ENCODE measurements at places on chromosomes 1 and 21.

DNA sequence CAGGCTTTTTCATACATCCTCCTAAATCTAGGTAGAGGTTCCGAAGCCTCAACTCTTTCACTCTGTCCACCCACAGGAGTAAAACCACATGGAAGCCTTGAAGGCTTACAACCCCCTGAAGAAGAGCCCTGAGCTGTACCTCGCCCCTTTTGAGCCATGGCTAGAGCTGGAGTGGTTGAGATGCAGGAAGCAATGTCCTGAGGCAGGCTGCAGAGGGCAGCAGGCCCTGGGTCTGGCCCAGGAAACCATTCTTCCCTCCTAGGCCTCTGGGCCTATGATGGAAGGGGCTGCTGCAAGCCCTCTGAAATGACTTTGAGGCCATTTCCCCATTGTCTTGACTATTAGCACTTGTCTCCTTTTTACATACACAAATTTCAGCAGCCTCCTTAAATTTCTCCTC is 1503.0 kb downstream of the KCNT2 start:
- no peak for DNase-seq

DNA sequence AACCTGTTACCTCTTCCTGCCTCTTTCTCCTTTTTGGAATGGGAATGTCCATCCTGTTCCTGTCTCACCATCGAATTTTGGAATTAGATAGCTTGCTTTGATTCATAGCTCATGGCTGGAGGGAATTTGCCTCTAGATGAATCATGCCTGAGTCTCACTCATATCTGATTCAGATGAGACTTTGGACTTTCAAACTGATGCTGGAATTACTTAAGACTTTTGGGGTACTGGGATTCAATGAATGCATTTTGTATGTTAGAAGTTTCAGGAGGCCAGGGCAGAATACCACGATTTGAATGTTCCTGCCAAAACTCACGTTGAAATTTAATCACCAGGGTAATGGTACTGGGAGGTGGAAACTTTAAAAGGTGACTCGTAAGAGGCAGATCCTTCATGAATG is 132.4 kb downstream of the DSCAM start:
- DNase-seq: no peak

- DNase-seq: no peak
Measured at GRCh38 chr1:170176772-170177171, 31.0 kb downstream of the NTMT2 start.

DNA sequence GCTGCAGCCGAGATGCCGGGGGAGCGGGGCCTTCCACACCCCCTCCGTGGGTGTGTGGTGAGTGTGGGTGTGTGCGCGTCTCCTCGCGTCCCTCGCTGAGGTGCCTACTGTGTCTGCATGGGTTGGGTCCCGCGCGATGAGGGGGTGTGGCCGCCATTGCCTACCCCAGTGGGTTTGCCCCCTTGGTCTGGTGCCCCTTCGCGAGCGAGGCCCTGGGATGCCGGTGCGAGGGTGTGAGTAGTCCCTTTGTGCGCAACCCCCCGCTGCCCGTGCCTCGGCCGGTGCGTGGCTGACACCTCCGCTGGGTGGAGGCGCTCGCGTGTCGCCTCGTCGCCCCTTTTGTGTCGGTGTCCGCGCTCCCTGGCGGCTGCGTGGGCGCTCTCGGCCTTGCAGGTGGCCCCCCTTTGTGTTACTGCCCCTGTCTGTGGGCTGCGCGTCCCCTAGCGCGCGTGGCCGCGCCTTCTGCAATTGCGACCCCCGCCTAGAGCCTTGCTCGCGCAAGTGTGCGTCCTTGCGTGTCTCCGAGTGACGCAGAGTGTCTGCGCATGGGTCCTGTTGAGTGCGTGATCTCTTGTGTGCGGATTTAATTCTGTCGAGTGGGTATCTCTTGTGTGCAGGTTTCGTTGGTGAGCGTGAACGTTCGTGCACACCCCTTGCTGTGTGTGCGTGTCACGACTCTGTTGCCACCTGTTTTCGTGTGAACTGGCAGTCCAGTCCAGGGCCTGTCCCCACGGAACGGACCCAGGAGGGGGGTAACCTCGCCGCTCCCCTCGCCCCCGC is 553 bp downstream of the TTC3 start:
- peak; percentile 74 for DNase-seq

- DNase-seq: no peak
Measured at GRCh38 chr1:25456502-25456901, 25.8 kb downstream of the MACO1 start.

DNA sequence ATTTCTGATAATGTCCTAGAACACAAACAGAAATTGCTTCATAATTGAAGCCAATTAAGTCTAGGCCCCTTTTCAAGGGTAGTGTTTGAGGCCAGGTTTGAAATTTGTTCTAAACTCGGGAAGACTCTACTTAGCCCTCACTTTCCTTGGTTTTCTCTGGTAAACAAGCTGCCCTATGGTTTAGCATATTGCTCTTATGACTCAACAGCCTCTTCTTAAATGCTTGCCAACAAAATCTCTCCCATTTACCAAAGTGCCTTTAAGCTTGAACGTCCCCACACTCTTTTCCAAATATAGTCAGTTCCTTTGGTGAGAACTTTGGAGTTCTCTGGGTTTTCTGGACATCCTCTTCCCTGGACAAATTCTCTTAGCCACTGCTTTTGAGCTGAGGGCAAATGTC is 5.8 kb upstream of the LCE6A start:
- DNase-seq: no peak

DNA sequence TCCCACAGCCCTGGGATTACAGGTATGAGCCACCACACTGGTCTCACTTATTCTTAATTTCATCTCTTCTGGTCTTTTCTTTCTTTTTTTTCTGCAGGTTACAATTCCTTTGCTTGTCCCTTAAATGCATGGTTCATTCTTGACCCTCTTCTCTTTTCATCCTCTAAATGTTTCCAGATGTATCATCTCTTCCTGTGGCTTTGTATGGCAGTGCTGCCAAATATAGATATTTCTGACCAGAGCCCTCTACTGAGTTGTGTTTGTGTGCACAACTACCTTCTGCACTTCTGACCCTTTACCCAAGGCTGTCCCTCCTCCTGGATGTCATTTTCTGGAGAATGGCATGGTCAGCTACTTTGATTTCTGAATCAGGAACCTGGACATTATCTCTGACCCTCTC is 32.5 kb downstream of the OLFML3 start:
- no peak for DNase-seq

DNA sequence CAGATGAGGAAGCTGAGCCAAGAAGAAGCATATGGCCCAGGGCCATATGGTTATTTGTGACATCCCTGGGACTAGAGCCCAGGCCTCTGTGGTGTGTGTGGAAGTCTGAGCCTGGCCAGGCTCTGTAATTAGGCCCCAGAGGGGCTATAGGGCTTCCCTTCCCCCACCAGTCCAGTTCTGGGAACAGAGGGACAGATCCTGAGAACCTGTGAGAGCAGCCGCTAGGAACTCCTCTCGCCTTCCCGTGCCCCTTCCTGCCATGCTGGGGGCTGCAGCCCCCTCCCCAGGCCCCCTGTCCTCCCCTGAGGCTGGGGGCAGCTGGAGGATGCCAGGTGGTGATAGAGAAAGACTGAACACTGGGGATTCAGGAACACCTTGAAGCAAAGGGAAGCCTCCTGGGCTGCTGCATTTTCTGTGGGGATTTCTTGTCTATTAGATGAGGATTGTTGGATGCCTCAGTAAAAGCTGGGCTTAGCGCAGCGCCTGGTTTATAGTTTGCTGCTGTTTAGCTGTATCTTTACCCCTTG is 33.3 kb downstream of the COQ8A start:
- peak; percentile 94 for DNase-seq

DNA sequence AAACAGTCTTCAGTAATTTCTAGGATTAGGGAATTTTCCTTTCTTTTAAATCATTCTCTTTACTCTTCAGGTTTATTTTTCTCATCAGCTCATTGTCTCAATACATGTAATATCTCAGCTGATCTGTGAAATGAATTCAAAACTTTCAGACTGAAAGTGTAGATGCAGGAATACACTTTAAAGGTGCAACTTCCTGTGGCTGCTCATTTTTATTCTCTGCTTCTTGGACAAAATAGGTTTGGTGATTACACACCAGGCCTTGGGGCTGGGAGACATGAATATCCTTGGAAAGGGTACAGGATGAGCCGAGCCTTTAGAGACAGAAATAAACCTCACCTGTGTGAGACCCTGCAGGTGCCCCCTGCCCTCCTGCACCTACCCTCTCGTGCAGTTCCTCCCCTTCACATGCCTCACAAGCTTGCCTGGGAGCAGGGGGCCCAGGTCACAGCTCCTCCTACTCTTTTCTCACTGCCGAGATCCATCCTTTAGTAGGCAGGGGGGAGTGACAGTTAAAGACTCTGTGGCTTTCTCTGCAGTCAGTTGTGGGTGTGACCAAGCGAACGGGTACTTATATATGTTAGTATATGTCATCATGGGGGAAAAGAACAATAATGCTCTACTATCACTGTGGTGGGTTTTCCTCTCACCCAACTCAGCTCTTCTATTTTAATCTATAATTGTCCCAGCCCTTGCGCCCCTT is 23.6 kb downstream of the XCL2 start:
- DNase-seq: no peak

DNA sequence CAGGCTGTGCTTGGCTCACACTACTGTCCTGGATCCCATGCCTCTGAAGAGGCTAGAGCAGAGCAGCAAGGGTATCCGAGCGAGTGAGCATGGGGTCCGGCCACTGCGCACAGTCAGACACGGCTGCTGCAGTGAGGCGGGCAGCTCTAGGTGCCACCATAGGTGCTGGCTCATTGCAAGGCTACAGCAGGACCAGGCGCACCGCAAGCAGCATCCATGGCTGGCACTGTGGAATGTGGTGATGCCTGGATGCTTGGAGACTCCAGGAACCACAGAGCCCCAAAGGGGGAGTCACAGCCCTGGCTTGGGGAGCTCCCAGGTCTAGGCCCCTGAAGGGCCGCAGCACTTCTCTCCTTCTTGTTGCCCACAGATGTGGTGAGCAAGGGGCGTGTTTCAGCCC is 47.2 kb downstream of the ATP6V1G3 start:
- DNase-seq: no peak

DNA sequence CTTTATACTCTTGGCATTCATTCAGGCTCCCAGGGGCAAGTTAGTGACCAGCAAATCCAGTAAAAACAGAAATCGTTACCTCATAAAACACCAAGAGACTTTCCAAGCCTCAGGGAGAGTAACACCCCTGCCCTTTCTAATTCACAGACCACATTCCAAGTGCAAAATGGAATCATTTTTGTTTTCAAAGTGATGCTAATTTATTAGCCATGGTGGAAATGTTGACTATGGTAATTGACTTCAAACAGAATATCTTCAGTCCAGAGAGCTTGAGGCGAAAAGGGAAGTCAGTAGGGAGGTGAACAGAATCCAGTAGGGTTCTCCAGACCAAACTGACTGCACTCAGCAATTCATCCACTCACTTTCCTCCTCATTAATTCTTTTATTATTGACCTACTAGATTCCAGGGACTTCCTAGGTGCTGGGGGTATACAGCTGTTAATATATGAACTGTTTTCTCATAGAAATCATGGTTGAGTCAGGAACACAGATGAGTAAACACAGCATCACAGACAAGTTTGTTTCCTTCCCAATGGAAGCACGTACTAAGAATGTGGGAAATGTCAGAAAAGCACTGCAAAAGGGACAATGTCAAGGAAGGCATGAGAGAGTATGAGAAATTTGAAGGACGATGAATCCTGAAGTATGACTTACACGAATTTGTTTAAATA is 388.5 kb upstream of the C1orf87 start:
- no peak for DNase-seq

GRCh38 chr1:236895665-236896387 is 100.7 kb downstream of the MTR start:
- DNase-seq: no peak

- no peak for DNase-seq
Measured at GRCh38 chr1:236201786-236202185, 59.4 kb downstream of the GPR137B start.

GRCh38 chr1:171814692-171815091 is 26.6 kb upstream of the DNM3 start:
- no peak for DNase-seq

DNA sequence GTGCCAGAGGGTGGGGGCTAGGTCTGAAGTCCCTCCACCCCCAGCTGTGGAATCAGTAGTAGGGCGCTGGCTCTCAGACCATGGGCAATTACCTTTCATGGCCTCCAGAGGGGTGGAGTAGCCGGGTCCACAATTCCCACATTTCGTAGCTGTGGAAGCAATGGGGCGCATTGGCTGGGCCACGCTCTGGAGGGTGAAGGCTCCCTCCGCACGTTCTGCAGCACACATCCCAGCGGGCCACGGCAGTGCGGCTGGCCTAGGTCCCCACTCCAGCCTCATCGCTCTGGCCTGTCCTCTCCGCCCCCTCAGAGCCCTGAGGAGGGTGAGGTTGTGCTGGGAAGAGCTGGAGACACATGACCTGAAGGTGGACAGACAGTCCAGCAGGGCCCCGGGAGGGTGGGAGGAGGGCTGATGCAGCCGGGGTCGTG is 2.9 kb downstream of the SELENBP1 start:
- no peak for DNase-seq

DNA sequence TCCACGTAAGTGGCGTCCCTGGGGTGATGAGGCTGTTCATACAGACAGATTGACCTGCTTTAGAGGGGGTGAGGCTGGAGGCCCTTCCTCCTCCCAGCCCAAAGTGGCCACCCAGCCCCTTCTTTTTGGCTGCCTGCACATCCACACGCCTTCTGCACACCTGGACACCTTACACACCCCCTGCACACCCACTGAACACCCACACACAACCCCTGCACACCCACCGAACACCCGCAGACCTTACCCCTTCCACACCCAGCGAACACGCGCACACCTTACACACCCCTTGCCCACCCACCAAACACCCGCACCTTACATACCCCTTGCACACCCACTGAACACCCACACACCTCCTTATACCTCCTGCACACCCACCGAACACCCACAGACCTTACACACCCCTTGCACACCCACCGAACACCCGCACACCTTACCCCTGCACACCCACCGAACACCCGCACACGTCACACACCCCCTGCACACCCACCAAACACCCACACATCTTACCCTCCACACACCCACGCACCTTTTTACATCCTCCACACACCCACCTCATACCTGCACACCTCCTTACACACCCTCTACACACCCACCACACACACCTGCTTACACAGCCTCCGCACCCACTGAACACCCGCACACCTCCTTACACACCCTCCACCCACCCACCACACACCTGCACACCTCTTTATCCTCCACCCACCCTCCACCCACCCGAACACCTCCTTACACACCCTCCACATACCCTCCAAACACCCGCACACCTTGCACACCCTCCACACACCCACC is 37.7 kb downstream of the COQ8A start:
- DNase-seq: no peak

DNA sequence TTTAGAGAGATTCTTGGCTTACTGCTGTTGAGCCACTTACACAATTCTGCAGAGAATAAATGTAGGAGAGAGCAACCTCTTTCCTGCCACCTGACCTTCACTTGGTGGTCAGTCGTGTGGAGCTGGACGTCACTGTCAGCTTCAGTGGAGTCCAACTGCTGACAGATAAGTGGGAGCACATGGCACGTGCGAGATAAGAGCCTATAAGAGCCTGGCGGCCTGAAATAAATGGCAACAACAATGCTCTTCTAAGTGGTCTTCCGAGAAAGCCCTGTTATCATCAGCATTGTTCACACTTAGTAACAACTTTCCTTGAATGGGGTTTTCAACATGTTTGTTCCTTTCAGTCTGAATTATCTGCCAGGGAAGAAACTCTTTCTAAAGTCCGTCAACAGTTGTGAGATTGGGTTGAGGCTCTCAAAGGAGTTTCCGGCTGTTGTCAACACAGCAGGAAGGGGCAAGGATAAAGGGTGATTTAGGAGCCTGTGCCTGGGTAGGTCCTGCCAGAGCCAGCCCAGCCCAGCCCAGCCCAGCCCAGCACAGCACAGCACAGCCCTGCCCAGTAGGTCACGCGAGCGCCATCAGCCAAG is 57.2 kb upstream of the RUNX1 start:
- DNase-seq: no peak
